ENCODE measurements at places on chromosomes 1 and 21.

DNA sequence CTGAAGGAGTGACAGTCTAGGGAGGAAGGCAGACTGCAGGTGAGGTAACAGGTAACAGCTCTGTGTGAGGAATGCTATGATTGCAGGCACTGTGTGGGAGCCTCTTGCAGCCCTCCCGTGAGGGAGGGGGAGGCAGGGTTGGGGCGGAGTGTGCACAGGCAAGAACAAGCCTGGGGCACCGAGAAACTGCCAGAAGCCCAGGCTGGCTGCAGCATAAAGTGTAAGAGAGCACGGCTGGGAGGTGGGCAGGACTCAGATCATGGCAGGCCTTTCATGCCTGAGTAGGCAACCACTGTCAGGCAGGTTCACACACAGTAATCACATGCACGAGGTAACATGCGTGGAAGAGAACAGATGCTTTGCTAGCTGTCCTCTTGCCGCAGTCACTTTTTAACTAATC is 11.3 kb upstream of the RHEX start:
- peak; percentile 53 for DNase-seq

- peak; percentile 61 for DNase-seq
Measured at GRCh38 chr21:44517175-44517899, 22.7 kb downstream of the KRTAP10-1 start.

DNA sequence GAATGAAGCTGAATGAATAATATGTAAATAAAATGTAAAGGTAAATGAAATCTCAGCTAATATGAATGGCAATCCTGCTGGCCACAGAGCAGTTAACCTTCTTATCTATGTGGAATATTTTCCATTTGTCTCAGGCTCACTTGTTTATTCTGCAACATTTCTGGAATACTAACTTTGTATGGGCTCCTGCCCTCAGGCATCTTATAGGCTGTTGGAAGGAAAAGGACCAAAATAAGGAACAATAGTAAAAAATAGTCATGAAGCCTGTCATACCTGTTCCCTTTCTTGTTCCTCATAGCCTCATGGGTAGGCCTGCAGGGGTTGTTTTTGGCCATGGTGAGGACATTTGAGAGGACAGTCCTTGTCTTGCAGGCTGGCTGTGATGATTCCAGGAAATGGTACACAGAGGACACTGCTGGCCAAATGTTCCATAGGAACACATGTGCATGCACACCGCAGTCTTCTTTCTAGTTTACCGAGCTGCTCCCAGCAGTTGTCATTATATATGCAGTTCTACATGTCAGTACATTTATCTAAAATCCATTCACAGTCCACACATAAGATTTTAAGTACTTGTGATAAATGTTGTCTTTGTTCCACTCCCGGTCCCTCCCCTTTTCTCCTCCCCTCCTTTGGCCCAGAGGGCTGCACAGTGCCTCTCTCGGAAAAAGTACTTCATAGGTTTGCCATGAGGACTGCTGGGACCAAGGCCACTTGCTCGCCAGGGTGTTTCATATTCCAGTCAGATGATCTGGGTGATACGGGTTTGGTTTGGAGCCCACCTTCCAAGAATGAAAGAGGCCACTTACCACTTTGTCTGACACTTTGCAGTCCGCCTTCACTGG is 15.2 kb upstream of the KCNQ4 start:
- no peak for DNase-seq

DNA sequence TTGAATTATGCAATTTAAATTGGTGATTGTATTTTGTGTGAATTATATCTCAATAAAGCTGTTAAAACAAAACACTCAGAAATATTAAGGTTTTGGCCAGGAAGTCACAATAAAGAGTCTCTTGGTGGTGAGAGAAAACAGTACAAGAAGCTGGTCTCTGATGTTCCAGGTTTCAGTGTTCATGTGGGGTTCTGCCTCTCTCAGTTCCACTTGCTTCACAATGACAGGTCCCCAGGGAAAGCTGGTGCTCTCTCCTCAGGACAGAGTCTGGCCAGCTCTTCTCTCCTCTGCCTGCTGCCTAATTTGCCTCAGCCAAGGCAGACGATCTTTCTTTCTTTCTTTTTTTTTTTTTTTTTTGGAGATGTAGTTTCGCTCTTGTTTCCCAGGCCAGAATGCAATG is 342.9 kb upstream of the PLXNA2 start:
- DNase-seq: no peak

DNA sequence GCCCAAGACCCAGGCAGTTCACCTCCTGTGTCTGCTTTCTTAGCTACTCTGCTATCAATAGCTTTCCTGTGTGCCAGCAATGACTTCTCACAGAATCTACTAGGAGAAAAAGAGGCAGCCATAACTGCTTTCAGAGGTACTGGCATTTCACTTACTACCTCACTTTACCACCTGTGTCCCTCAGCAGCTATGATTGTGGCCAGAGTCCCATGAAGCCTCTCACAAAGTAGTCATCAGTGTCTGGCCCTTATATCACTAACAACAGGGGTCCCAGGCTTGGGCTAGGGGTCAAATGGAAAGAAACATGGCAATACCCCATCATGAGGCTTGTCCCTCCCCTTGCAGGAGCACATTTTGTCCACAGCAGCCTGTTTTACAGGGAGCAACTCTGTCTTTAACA is 62.7 kb upstream of the EPS8L3 start:
- DNase-seq: no peak

- DNase-seq: peak; percentile 83
Measured at GRCh38 chr1:245673881-245674414, 519.2 kb downstream of the KIF26B start.

DNA sequence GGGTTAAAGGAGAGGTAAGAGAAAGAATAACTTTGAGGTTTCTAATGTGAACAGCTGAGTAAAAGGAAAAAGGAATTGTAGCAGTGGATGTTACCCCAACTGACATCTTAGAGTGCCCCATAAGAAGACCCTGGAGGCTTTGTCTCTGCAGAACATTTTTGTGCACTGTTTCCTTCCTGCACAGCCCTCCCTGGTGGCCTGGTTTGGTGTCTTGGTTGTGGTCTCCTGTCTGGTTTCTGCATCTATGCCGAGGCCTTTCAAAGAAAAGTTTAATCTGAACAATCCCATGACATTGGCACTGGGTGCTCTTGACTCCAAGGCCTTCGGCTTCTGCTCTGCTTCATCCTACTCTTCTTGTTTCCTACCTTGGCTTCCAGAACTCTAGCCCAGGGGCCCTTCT is 57.8 kb downstream of the RHOU start:
- no peak for DNase-seq

DNA sequence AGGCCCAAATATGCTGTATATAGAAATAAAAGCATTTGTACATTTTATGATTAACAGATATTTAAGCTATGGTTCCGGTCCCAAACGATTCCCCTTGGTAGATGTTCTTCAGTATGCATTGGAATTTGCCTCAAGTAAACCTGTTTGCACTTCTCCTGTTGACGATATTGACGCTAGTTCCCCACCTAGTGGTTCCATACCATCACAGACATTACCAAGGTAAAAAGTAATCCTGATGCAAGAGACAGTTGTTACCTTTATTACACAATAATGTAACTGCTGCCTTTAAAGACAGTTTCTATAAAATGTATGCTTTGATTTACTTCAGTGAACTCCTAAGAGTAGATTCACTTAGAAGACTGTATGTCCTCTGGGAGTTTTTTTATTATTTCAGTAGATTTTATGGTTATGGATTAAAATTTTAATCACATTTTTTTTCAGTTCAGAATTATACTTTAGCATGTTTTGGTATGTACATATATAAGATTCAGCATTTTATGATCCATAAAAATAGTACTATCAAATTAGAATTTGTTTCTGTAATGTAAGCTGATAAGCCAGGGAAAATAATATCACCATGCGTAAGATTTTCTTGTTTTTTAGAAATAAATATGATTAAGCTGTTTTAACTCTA is 96.5 kb downstream of the USP25 start:
- DNase-seq: peak; percentile 36

DNA sequence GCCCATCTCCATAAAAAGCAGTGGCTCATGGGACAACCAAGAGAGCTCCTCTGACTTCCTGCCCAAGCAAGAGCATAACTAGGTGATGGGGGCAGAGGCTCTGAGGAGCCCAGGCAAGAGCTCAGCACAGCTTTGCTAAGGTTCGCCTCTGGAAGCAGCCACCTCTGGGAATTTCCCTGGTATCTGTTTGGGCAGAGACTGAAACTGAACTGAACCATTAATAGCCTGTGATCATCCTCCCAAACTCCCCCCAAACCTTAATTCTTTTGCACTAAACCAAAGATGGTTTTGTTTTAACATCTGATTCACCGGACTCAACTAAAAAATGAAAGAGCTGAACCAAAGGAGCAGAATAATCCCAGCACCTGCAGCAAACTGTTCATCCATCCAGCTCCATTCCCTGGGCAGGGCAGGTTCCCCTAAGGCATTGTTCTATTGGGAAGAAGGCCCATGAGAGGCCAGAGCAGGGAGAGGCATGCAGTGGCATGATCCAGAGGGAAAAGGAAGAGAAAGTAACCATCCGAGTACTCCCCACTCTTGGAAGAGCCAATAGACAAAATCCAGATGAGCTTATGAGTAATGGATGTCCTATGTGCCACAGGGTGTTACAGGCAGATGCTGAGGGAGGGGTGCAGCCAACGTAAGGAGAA is 77.8 kb upstream of the KAZN start:
- DNase-seq: no peak

GRCh38 chr1:216200941-216201340 is 222.3 kb downstream of the USH2A start:
- no peak for DNase-seq

DNA sequence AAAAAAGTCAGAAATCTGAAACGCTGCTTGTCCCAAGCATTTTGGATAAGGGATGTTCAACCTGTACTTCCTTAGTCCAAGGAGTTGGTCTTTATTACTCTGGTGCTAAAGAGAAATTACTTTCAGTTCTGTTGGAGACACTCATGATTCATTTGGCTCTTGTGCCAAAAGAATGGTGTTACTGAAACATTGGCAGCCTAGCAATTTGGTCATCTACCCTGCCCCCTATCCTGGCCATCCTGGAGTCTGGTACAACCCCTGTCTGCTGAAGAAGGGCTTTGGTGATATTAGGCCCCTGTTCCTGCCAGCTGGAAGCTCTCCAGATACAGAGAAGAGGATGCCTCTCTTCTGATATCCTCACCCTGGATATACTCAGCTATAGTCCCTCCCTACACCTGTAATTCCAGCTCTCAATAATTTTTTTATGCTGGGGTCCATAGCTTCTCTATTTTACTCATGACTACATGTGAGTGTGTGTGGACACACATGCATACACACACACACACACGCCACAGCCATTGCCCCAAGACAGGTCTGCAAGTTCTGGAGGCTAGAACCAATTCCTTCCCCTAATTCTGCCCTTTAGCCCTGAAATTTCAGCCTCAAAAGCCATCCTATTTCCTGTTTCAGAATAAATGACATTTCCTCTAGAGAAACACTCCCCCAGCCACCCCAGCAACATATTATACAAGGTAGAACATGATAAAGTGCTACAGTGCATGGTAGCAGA is 40.0 kb downstream of the LHX8 start:
- no peak for DNase-seq

- DNase-seq: no peak
Measured at GRCh38 chr1:208326033-208326432, 81.8 kb upstream of the PLXNA2 start.

DNA sequence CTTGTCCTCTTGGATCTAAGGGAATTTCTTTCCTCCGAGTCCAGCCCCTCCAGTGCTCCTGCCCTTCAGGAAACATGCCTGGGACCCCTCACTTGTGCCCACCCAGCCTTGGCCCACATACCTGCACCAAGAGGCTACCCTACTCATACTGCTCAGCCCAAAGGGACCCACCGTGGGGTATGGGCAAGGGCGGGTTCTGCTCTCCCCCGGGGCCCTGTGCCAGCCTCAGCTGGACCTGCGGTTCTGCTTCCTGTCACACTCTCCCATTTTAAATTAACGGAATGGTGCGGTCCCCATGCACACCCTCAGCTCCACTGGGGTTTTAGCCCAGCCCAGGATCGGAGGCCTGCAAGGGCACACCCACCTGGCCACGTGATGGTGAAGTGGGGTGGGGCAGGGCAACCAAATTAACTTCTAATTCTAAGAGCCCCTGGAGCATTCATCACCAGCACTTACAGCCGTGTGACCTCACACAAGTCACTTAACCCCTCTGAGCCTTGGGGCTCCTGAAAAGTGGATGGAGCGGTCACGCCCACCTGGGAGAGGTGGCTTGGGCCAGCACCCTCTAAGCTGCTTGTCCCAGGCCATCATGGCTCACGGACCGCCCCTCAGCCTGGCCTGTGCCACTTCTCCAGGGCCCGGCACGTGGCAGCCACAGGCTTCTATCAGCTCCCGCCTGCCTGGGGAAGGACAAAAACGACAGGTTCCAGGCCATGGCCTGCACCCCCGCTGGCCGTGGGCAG is 28.3 kb downstream of the TP73 start:
- no peak for DNase-seq

- DNase-seq: peak; percentile 54
Measured at GRCh38 chr21:43269440-43269839, 100.6 kb downstream of the CRYAA start.

GRCh38 chr1:110053552-110054428 is 16.7 kb downstream of the ALX3 start:
- peak; percentile 63 for DNase-seq

DNA sequence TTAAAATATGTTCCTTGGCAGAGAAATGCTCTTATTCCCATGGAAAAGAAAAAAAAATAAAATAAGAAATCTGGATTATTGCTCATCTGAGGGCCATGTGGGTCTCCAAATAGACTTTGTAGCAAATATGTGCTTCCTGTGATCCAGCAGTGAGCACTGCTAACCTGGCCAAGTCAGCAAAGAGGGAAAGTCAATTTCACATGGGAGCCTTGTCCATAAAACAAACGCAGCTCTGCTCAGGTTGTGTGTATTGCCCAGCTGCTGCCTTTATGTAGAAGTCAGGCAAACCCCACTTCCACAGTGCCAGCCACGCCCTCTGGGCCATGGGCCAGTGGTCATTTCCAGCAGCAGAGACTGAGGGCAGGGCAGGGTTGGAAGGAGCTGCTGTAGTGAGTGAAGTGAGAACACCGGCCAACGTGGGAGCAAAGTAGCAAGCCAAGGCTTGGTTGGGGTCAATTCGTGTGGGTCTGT is 174.3 kb downstream of the LYPLAL1 start:
- DNase-seq: no peak

- peak; percentile 87 for DNase-seq
Measured at GRCh38 chr1:26279456-26280332, at the start of gene SH3BGRL3. Gene SH3BGRL3 (plus strand): TSS chr1:26280086. CDS start chr1:26280156, 70 bp downstream.
